HFF-Myc (cell line): ENCODE measurements at places on chromosomes 3 and 15.

- DNase-seq = no peak
These were observed 2.1 kb downstream of the VIPR1 start for GRCh38 chr3:42504334-42505127.

DNA sequence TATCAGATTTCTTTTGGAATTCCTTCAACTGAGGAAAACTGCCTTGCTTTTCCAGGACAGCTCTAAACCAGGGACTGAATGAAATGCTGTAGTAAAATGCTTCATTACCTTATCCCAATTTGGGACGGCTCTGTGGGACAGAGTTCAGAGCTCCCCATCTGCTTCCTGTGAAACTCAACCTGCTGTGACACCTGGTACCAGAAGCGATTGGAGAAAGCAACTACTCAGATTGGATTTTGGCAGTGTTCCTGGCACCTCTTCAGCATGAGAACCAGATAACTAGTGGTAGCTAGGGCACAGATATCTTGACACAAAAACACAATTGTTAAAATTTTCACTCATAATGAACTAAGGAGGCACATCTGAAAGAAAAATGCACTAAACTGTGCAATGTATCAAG lies 539.1 kb downstream of the SI start:
- no peak for DNase-seq

DNA sequence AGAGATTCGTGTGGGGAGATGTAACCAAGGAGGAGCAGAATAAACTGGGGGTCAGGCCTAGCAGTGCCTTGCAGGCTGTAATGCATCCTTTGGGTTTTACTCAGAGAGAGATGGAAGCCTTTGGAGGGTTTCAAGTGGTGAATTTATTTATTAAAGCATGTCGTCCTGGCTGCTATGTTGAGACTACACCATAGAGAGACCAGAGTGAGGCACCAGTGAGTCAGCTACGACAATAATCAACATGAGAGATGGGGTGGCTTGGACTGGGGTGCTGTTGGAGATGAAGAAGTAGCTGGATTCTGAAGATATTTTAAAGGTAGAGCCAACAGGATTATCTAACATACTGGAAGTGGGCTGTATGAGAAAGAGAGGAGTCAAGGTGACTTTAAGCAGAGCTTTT lies 335.3 kb upstream of the ARHGEF26 start:
- no peak for DNase-seq

DNA sequence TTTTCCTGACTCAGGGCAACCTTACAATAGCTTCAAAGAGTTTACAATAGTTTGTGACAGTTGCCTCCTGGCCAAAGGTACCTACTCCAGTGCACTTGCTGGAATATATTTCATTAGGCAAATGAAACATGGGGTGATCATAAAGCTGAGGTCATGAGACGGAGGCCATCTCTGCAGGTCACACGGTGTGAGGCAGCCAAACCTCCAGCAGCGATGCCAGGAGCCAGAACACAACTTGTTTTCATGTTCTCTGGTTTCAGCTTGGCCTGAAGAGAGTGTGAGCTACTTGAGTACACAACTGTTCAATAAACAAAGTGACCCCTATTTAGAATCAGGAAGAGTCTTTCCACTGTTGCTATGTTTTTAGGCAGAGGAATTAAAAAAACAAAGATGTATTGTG lies 42.7 kb upstream of the PYGO1 start:
- no peak for DNase-seq

DNA sequence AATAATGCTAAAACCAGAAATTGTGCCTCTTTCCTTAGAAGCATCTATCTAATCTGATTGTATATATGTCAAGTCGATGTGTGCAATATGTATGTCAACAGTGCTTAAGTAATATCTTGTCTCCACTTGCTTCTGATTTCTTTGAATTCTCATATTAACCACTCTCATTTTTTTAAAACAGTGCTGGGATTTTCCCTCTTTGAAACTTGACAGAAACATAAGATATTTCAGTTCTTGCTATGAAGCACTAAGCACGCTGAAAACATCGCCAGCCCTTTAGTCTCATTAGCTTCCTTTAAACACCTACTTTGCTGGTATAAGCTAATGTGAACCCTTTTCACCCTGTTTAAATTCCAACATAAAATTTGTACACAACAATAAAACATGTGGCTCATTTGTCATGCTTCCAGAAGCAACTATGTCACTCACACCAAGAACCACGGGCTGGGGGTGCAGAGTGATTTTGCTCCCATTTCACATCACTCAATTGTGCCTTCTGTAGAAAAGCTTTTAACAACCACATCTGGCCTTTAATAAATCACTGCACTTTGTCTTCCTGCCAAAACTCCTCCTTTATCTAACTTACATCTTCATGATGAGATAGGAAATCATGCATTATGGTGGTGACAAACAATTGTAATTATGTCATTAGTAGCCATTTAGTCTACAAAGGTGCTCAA lies 185.2 kb downstream of the FOXP1 start:
- no peak for DNase-seq

DNA sequence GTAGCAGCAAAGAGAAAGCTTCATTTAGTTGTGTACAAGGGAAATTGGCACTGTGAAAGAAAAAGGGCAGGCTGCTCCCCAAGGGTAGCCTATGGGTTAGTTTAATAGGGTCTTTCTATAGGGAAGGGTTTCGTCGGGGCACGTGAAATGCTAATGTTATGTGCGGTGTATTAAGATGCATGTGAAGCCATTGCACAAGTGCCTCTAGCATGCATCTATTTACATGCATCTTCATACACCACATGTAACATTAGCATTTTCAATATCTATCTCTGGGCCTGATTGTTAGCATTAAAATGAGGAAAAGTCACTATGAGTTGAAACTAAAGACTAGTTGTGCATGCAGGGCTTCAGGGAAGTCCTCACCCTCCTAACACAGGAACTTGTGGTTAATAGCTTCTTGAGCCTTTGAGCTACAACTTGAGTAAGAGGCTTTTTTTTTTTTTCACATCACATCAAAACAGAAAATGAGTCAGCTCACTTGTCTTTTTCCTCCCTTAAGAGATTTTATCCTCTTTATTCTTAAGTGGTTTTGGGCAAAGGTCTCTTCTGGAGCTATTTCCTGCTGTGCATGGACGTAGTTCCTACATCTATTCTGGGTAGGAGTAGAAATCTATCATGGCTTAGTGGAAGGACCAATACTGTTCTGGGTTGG lies 613.4 kb downstream of the ZPLD1 start:
- DNase-seq = no peak

DNA sequence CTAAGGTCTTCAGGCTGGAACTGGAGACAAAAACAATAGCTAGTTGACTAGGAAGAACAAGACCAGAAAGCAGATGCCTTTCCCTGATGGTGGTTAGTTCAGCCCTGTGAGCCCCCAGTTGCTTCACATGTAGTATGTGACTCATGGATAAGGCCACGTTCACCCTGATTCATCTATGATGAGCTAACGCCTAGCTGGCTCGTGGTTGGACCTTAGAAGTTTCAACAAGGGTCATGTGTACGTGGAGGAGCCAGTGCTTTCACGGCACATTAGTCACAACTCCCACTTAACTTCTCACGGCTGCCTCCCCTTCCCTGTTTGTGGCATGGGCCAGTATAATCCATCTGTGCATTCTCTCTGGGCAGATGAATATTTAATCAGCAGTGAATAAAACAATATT lies 20.6 kb downstream of the COL8A1 start:
- peak; percentile 89 for DNase-seq

DNA sequence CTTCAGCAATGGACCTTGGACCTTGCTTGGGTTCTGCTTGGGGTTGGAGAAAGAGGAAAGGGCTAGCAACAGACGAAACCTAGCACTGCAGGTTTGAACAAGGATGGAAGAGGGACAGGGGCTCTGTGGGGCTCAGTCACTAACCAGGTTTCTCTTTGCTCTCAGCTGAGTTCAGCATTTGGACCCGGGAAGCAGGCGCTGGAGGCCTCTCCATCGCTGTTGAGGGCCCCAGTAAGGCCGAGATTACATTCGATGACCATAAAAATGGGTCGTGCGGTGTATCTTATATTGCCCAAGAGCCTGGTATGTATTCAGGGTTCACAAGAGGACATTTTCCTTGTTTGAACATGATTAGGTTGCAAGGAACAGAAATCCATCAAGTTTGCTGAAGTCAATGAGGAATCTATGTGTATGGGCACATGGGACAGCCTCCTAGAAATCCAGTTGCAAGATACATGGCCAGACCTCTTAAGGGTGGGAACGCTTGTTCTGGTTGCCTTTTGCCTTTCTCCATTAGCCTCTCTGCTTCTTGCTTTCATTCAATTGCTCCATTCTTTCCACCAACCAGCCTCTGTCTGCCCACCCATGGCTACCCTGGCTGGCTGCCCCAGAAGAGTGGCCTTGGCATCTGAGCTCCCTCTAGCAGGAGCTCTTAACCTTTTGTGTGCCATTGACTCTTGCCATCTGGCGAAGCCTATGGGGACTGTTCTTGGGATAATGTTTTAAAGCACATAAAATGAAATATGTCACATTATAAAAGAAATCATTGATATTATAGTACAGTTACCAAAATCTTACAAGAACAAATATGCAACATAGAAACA lies 55.9 kb downstream of the DNASE1L3 start:
- DNase-seq = no peak

DNA sequence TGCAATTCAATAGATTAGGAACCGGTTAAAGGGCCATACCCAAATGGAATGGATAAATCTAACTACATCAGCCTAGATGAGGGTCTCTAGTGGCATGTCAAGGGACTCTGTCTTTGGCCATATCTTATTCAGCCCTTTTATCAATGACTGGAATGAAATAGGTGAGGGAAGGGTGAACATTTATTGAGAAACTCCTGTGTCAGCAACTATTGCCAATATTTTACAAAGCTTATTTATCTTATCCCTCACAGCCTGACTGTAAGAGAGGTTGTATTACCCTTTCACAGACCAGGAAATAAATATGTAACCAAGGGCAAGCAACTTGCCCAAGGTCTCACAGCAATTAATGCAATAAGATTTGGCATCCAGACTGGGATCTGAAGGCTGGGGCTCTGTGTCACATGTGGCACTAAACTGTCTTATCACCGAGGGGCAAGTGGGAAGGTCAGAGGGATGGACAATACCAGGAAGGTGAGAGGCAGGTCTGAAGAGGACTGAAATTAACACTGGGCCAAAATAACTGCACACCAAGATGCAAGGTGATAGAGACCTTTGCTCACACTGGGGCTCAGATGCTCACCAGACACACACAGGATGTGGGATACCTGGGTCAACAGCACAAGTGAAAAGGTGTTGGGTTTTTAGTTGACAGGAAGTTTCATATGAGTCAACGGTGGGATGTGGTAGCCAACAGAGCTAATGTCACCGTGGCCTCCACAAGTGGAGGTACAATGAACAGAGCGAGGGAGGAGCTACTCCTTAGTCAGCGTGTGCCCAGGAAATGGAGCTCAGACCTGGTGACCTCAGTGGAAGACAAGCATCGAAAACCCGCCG lies 261.3 kb downstream of the RPLP1 start:
- DNase-seq = no peak

DNA sequence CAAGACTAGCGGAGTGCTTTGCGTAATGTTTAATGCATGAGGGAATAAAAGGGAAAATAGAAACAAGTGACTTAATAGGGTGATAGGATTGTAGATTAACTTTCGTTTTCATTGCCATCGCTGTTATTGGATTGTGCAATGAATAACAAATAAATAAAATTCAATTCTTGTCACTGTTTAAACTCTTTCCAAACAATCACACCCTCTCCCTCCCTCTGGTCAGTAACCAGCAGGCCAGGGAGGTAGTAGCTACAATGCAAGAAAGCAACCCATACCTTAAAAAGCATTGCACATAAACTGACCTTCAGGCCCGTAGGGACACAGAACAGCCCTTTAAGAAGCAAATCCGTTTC lies 705 bp upstream of the TFRC start:
- no peak for DNase-seq

GRCh38 chr3:98755601-98756000 lies 7.5 kb upstream of the ST3GAL6 start:
- DNase-seq = no peak

- DNase-seq = no peak
These were observed 95.5 kb downstream of the FHIT start for GRCh38 chr3:61155701-61156292.

DNA sequence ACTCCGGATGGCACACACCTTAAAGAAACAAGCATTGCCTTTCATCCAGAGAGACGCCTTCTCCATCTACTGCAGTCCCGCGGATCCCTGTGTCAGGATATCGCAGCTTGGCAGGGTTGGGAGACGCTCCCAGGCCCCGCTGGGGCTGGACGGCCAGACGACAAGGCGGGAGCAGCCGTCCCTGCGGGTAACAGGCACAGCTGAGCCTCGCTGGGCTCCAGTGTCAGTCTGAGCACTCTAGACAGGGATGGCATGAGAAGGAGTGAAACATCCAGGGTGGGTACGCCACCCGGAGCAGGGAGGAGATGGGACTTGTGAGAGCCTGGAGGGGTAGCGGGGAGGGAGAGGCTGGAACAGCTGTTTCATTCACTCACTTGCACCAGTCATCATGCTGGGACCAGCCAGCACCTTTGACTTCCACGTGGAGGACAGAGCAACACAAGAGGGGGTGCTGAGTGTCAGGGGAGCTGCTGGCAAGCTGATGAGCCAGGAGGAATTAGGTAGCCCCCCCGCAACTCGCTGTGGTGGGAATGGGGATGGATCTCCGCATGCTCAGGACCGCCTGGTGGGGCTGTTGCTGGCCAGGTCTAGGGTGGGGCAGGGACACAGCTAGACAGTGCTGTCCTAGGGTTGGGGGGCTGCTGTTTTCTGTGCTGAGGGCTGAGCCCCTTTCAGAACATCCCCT lies 31.6 kb upstream of the SNRPA1 start:
- no peak for DNase-seq

GRCh38 chr3:1026395-1026794 lies 66.4 kb upstream of the CNTN6 start:
- DNase-seq = no peak

DNA sequence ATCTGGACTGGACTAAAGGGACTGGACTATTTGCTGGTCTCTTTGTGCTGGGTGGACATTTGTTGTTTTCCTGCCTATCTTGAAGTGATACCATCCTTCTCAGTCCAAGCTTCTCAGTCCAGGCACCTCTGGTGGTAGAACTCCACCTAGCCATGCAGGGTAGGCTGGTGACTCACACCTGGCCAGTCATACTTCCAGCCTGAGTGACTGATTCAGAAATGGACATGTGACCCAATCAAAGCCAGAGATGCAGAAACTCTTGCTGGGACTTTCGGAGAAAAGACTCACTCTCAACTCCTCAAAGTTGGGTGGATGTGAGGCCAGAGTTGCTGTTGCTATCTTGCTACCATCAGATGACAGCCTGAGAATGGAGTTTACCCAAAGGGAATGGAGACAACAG lies 5.6 kb upstream of the ASB14 start:
- DNase-seq = no peak

DNA sequence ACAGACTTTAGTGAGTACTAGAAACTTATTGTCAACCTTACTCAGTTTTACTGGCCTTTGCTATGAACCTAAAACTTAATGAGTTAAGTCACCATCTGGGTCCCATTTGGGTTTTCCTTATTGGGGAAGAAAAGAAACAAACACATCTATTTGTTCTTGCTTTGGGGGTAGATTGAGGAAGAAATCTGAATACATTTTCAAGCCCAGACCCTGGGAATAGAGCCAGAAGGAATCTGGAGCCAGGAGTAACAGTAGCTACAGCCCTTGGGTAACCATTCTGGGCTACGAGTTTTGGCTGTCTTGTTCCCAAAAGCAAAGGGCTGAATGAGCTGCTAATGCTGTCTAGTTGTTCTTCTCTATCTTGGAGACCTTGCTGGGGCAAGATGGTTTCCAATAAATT lies 16.5 kb downstream of the SLC12A1 start:
- no peak for DNase-seq
